LHCN-M2 (cell line): ENCODE measurements at places on chromosomes 7 and 10. TPM values are rescaled to one million over a fixed set of nuclear protein-coding genes. Genes with fewer than 3 reads are reported as not detected.
A peak's percentile ranks its signal among the peaks of the same experiment; 100 is the strongest.

- peak; percentile 22 for DNase-seq
Observed at GRCh38 chr10:121928528-121928884, 675 bp upstream of the ATE1 start.

- DNase-seq: no peak
Observed at GRCh38 chr7:147103224-147103623, 986.6 kb downstream of the CNTNAP2 start.

GRCh38 chr7:129670656-129671055, 59.1 kb downstream of the NRF1 start:
- DNase-seq: no peak

DNA sequence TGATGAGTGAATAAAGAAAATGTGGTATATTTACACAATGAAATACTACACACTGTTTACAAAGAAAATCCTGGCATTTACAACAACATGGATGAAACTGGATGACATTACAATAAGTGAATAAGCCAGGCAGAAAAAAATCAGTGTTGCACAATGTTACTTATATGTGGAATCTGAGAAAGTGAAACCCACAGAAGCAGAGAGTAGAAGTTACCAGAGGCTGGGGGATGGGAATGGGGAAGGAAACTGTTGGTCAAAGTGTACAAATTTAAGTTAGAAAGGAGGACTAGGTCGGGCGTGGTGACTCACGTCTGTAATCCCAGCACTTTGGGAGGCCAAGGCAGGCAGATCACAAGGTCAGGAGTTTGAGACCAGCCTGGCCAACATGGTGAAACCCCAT, 538.5 kb upstream of the MKI67 start:
- DNase-seq: no peak

GRCh38 chr10:6035931-6036575, 26.1 kb downstream of the IL2RA start:
- DNase-seq: no peak

- no peak for DNase-seq
Observed at GRCh38 chr7:137618748-137619147, 228.0 kb downstream of the DGKI start.

DNA sequence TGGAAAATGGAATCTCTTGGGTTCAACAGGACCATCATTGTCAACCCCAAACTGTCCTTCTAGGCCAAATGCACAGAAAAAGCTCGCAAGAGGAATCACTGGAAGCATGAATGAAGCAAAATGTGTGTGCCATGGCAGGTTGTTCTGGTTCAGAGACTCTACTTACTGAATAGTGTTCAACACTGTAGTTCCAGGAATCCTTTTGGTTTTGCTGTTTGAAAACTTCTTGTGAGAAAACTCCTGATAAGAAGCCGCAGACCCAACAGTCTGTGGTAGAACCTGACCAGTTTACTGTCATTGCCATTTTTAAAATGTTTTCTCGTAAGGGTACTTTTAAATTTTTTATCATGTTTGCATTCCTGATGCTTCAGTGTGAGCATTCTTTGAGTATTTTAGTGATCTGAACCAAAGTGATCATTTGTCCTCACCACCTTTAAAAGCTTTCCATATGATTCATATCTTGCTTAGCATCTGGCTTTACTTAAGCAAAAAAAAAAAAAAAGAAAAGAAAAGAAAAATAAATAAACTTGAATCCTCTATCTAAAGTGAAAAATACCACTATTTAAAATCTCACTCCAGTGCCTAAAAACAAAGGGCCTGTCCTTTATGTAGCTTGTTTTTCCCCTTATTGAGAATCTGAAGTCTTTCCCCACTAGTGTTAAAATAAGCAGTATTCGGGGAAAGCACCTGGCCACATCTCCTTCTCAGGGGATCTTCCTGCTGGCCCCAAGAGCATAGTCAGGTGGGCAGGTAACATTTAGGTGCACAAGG, 92.4 kb downstream of the WNT2 start:
- DNase-seq: peak; percentile 18

DNA sequence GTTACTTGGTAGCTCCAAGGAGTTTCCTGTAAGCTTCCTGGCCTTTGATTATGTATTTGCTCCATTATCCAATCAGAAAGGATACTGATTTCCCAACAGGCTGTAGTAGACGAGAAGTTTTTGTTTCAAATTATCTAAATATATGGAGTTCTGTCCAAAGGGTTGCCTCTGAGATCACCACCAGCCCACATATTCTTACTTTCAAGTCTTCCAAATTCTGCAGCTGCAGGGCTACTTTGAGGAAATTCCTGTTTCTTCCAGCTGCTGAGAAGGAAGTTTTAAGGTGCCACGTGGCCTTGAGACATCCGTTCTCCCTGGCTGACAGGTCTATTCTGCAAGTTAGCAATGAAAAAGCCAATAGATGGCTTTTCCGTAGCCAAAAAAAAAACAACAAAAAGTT, 286.0 kb downstream of the TWIST1 start:
- DNase-seq: no peak

- DNase-seq: no peak
Observed at GRCh38 chr10:71082960-71083715, 129.2 kb upstream of the UNC5B start.

GRCh38 chr7:143205560-143206293, 16.1 kb upstream of the TAS2R40 start:
- DNase-seq: peak; percentile 71

GRCh38 chr7:5001911-5002310, 42.9 kb upstream of the MMD2 start:
- no peak for DNase-seq

- DNase-seq: no peak
Observed at GRCh38 chr10:102770108-102770482, 26.3 kb downstream of the WBP1L start.

GRCh38 chr10:52409928-52410327, 95.8 kb downstream of the DKK1 start:
- DNase-seq: no peak

DNA sequence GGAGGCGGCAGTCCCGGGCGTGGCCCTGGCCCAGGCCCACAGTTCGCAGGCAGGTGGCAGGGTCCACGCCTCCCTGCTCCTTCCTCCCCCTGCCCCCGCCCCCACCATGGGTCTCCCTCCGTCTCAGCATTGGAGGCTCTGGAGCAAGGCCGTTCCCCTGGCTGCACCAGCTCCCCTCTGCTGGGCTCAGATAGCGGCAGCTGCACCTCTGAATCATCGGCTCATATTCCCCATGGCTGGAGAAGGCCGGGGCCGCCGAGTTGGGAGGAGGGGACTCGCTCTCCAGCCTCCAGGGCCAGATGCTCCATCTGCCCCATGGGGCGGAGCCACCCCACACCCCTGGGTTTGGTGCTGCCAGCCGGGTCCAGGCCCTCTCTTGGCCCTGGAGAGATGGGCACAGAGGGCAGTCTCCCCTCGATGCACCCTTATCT, 145.0 kb downstream of the ELFN1 start:
- peak; percentile 95 for DNase-seq

- no peak for DNase-seq
Observed at GRCh38 chr7:70583965-70584883, 547.7 kb upstream of the GALNT17 start.

GRCh38 chr7:86932038-86932512, 127.4 kb downstream of the ELAPOR2 start:
- peak; percentile 82 for DNase-seq

GRCh38 chr7:3795781-3796180, 494.7 kb downstream of the SDK1 start:
- DNase-seq: no peak

GRCh38 chr10:66844176-66844942, 81.5 kb upstream of the LRRTM3 start:
- peak; percentile 30 for DNase-seq

DNA sequence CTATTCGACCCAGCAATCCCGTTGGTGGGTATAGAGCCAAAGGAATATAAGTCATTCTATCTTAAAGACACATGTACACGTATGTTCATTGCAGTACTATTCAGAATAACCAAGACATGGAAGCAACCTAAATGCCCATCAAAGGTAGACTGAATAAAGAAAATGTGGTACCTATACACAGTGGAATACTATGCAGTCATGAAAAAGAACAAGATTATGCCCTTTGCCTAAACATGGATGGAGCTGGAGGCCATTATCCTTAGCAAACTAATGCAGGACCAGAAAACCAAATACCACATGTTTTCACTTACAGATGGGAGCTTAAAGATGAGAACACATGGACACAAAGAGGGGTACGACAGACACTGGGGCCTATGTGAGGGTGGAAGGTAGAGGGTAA, 845.3 kb downstream of the TYW1 start:
- DNase-seq: no peak

- peak; percentile 98 for DNase-seq
Observed at GRCh38 chr7:108308903-108309302, 147.3 kb downstream of the NRCAM start.

DNA sequence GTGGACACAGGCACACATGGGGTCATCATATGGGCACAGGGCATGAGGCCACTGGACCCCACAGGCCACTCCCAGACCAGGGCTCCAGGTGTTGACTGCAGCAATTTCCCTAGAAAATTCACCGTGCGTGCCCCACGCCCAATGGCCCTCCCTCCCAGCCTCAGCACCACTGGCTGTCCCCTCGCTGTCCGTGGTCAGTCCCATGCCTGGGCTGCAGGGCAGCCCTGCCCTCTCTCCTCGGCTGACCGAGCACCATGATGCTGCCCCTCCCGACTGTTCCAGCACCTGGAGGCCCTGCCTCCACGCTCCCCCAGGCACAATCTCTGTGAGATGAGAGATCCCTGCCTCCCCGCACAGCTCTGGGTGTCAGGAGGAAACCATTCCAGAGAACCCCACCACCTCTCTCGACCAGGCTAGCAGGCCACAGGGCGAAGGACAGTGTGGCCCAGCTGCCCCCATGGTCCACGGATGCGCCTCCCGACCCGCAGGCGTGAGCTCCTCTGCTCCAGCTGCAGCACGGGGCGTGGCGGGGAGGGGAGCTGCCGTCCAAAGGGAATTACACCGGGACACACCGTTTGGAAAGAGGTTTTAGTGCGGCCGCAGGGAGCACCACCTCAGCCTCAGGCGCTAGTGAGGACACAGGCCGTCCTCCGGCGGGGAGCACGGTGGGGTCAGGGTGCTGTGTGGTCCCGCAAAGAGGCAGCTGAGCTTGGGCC, 12.6 kb downstream of the NUDT1 start:
- no peak for DNase-seq

- DNase-seq: no peak
Observed at GRCh38 chr10:8321990-8322389, 267.5 kb downstream of the GATA3 start.

DNA sequence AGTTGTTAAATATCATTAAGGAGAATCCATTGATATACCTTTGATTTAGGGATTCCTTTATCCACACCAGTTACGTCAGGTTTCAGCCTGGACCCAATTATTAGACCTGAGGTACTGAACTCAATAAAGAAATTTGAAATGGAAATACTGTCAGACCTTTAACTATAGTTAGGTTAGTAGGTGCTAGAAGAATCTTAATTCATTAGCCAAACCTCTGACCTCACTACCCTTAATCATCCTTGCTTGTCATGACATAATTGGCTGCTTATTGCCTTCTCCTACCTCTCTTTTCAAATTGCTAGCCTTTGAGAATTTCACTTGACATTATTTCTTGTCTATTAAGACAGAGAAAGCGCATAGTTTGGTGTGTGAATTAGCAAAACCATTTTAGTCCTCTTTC, 27.1 kb downstream of the SMNDC1 start:
- no peak for DNase-seq

GRCh38 chr10:78868048-78868447, 200.7 kb upstream of the ZMIZ1 start:
- no peak for DNase-seq

- DNase-seq: no peak
Observed at GRCh38 chr7:46165276-46165675, 244.2 kb upstream of the IGFBP3 start.

- peak; percentile 28 for DNase-seq
Observed at GRCh38 chr7:47039904-47040303, 542.0 kb downstream of the TNS3 start.

DNA sequence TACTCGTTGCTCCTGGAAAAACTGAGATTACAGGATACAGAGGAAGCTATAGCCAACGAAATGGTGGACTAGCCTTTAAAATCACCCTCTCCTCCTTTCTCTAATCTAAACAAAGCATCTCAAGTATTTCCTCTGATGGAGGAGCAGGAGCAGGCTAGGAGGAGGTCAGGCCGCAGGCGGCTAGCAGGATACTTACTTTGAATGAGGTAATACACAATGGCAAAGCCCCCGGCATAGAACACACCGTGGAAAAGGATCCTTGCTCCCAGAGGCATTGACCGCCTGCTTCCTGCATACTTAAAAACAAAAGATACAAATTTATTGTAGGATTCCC, 64.4 kb downstream of the STK17A start:
- peak; percentile 52 for DNase-seq

Gene OR9A2
- not detected in 2 replicates for total RNA-seq

Gene FKBP9
- 289 and 303 TPM in 2 replicates for total RNA-seq

Gene ATOH7
- total RNA-seq: 0.11 TPM in 1 of 2 replicates, not detected in the other

Gene SLC29A4
- 3.9 and 4.7 TPM in 2 replicates for total RNA-seq

Gene CLCN1
- total RNA-seq: not detected in 2 replicates

Gene AKR1D1
- total RNA-seq: not detected in 2 replicates

Gene FAM25A
- total RNA-seq: not detected in 2 replicates

Gene SPAM1
- total RNA-seq: not detected in 2 replicates

Gene OR6V1
- total RNA-seq: not detected in 2 replicates

Gene PAX2
- not detected in 2 replicates for total RNA-seq

Gene HNRNPH3
- 20.0 and 36.6 TPM in 2 replicates for total RNA-seq

Gene STEAP2
- total RNA-seq: 11.4 and 23.9 TPM in 2 replicates

Gene FAM237B
- total RNA-seq: not detected in 2 replicates

Gene EPHB4
- total RNA-seq: 84.2 and 92.0 TPM in 2 replicates

Gene ZCWPW1
- total RNA-seq: 1.9 and 4.2 TPM in 2 replicates
